ENCODE measurements at places on chromosomes 4 and X.
A peak's percentile ranks its signal among the peaks of the same experiment; 100 is the strongest.

- no peak for DNase-seq
Measured at GRCh38 chrX:23786268-23786815, 3.4 kb downstream of the SAT1 start.

DNA sequence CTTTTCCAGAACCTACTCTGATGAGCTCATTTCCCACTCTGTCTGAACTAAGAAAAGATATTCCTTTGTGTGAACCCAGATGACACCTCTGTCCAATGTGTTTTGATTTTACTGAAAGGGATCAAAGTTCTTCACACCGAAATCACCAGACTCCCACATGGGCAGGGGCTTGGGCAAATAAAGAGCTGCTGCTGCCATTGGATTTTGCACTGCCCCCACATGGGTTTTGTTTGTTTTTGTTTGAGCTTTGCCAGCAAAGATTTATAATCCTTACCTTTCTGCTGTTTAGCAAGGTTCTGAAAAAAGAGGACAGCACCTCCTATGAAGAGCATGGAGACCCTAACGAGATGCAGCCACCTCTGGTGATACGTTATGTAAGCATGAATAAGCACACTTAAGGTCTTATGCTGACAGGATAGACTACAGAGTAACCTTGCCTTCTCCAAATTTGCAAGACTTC, 44.3 kb downstream of the HSD17B13 start:
- DNase-seq = no peak

DNA sequence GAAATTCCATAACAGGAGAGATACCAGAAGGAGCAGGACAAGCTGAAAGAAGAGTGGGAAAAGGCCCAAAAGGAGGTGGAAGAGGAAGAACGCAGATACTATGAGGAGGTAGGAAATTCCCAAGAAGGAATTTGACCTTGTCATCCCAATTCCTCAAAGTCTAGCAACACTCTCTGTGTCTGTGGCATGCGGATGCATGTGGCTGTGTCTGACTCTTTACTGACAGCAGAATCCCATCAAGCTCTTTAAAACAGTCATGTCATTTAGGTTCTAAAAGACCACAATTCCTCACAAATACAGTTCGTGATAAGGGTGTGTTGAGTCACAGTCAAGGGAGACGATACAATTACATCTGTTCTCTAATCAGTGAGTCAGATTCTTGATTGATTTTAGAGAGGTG, 68.5 kb downstream of the PHOX2B start:
- DNase-seq = no peak

GRCh38 chrX:74325130-74326059, 21.4 kb downstream of the ZCCHC13 start:
- peak; percentile 99 for DNase-seq

All from NCI-H524 treated with DMSO at 0.1 percent for 48 hours (cell line).